ENCODE measurements at places on chromosomes 3 and 15.

GRCh38 chr3:129056451-129057173, 4.0 kb upstream of the GP9 start:
- DNase-seq = no peak

GRCh38 chr3:155392138-155392537, 98.7 kb upstream of the STRIT1 start:
- DNase-seq = no peak

- DNase-seq = no peak
These were observed 77.9 kb downstream of the SPSB4 start for GRCh38 chr3:141129049-141129448.

DNA sequence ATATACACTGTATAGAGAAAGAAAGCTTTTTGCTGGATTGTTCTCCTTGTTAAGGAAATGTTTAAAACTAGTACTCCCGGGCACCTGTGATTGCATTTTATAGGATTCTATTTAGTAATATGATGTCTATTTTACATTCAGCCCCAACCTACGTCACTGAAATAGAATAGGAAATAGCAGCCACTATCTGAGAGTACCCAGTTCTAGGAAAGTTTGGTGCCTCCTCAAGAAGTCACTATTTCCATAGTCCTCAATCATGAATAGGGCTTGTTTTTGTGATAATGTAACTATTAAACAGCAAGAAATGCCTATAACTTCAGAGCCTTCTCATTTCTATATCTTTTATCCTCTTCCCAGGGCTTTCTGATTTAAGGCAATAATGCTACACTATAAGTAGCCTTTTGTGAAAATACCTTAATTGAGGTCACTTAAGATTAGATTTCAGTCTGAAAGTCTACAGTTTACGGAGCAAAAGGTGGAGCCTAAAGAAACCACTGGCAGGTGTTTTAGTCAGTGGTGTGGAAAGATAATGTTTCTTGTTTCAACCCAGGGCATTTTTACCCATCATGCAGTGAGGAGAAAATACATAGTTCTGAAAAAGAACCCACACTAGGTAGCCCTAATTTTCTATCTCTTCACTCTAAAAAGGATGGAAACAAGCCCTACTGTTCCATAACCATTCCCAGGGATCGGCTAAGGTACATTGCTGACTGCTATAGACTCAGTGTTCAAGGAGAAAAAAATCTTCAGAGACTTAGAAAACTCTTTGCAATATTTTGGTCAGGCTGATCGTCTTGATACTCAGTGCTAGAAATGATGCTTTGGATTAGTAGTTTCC, 38.7 kb downstream of the TIGIT start:
- DNase-seq = no peak

GRCh38 chr3:129313415-129313664, 34.7 kb downstream of the HMCES start:
- DNase-seq = no peak

DNA sequence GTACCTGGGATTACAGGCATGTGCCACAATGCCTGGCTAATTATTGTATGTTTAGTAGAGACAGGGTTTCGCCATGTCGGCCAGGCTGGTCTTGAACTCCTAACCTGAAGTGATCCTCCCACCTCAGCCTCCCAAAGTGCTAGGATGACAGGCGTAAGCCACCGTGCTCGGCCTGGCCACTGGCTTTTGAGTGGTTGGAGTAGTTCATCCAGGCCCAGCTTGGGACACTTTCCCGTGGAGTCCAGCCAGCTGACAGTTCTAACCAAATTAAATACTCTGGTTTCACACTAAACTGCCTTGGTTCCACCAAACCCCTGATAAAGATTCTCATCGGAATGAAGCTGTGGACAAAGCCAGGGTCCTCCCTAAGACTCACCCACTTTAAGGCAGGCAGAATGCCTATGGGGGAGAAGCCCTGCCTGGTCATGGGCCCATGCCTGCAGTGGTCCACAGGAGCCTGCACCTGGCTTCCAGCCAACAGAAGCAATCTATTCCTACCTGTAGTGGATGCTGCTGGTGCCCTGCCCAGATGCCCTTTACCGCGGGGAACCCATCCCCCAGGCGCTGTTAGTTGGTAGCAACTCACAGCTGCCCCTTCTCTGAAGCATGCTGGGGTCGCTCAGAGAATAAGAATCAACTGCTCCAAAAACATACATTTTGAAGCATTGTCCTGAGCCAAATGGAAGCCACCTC, 5.2 kb upstream of the SLC28A1 start:
- DNase-seq = no peak

GRCh38 chr15:29470311-29470710, 200.7 kb upstream of the NSMCE3 start:
- DNase-seq = no peak

- no peak for DNase-seq
These were observed 10.4 kb upstream of the ZFYVE19 start for GRCh38 chr15:40796512-40796911.

DNA sequence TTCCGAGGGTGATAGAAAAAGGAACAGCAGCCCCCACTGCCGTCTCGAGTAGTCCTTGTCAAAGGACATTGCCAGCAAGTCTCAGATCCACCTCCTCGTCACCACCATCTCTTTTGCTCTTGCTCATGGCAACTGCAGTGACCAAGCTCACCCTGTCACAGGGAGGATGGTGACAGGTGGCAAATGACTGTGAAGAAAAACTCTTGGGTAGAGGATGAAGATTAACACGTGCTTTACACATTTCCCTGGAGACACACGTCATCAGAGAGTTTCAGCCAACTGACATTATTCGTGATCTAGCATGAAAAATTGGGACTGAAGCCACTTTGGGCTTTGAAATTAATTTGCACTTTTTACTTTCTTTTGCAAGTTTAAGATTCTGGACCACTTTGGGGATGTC, 174.3 kb downstream of the EBLN2 start:
- DNase-seq = no peak

DNA sequence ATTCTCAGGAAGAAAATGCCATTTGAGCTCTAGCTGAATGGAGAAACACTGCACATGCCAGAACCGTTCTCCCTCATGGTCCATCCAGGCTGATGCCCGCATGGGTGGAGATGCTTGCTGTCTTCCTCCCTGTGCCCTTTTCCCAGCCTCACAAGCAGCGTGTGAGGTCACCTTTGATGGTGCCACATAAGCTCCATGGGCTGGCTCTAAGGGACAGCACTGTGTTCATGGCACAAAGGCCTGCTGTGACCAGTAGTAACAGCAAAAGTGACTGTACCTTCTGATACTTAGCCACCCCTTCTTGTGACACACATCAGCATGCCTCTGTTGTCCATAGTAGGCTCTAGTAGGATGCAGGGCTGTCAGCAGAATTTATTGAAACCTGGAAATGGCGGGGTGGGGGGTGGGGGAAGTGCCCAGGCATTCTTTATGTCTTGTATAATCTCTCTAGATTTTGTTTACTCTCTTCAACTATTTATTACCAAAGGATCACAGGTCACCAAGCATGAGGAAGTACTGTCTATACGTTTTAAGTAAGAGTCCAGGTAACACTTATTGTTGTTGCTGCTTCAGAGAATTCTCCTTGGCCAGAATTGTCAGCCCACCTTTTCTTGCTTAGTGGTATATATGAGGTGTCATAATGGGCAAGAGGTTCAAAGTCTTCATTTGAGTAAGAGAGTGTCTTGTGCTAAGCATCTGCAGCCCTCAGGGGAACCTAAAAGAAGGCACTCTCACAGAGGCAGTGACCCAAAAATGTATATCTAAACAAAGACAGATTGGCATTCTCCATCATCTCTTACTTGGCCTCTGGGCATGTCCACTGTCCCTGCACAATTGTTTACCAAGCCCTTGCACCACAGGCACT, 56.5 kb downstream of the RAB7A start:
- no peak for DNase-seq

GRCh38 chr3:116591236-116591635, 118.3 kb upstream of the TUSC7 start:
- no peak for DNase-seq

- DNase-seq = no peak
These were observed 5.1 kb downstream of the RASA2 start for GRCh38 chr3:141491929-141492328.

DNA sequence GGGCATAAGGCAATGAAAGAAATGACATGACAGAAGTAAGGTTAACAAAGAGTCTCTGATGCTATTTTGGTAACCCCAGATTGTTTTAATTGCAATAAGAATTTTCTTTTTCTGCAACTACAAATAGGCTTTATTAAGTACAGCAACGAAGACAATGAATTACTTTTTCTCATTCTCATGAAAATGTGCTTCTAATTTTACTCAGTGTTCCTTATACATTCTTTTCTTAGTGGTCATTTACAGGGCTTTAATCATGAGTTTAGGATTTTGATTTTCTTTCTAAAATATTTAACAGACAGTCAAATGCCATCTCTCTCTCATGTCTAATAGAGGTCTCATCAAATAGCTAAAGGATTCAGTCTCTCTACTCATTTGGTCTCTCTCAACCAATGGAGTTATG, 452.1 kb downstream of the RAP2B start:
- DNase-seq = no peak

DNA sequence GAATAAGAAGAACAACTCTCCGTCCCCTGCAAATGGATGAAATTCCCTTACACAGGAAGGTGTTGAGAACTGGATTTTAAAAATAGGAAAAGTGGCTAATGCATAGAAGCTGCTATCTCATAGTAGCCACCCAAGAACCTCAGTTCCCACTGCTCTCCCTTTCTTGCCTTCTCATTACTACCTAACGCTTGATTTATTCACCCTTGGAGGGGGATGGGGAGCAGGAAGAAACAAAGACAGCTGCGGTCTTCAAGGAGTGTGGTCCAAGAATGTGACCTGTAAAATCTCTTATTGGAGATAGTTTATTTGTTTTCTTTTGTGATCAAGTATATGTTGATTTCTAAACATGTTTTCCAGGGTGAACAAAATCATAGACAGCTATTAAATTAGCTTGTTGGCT, 274.1 kb upstream of the CTNNB1 start:
- no peak for DNase-seq

GRCh38 chr3:14386254-14386653, 16.2 kb upstream of the SLC6A6 start:
- DNase-seq = no peak

DNA sequence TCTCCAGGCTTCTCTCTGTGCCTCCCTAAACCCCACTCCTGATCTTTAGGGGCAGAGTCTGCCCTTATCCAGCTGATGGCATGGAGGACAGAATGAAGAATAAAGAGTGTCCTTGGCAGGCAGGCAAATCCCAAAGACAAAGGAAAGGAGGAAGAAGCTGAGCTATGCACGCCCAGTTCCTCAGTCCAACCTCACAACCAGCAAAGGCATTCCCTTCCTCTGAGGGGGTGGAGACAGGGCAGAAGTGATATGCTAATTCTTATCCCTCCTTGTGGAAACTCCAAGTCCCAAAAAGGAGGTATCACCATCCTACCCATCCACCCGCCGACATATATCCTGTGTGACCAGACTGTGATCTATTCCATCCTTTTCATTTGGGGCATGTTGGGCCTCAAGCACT, 10.5 kb upstream of the CCDC54 start:
- DNase-seq = no peak

DNA sequence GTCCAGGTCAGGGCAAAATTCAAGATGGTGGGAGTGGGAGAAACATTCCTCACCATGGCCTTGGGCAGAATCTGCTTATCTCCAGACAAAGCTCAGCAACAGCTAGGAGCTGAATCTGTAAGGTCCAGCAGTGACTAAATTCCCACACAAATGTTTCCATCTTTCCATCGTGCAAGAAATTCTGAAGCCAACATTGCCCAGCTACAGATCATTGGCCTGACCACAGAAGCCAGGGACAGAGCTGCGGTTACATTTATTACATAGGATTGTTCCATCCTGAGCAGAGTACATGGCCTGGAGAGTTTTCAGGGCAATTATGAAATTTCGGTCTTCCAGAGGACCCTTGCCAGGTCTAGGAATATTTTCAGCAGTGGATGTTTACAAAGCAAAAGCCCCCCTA, 100.3 kb downstream of the LIPC start:
- DNase-seq = no peak

- DNase-seq = no peak
These were observed 43.0 kb downstream of the VGLL4 start for GRCh38 chr3:11600501-11601282.

GRCh38 chr15:67242708-67243111, 11.8 kb downstream of the AAGAB start:
- DNase-seq = no peak

- DNase-seq = no peak
These were observed 321.8 kb downstream of the FEZF2 start for GRCh38 chr3:62051506-62051905.

- no peak for DNase-seq
These were observed 155.7 kb downstream of the IGF1R start for GRCh38 chr15:98804057-98804380.

- DNase-seq = no peak
These were observed 8.3 kb upstream of the MAP1A start for GRCh38 chr15:43508991-43509659.

- no peak for DNase-seq
These were observed 78.6 kb downstream of the WDR49 start for GRCh38 chr3:167575000-167575600.

DNA sequence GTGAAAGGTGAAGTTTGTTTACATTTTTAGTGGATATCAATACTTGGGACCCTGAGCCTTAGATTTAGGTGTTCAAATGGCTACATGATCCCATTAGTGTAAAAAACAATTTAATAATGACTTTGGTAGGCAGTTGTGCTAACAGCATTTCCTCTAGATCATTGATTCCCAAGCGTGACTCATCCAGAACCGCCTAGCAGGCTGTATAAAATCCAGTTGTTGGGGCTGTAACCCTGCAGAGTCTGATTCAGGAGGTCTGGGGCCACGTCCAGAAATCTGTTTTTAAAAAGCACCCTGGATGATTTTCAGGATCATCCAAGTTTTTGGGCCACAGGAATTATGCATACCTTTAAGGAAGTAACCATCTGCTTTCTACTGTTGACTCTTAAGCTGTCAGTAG, 156.4 kb downstream of the TP63 start:
- DNase-seq = no peak

DNA sequence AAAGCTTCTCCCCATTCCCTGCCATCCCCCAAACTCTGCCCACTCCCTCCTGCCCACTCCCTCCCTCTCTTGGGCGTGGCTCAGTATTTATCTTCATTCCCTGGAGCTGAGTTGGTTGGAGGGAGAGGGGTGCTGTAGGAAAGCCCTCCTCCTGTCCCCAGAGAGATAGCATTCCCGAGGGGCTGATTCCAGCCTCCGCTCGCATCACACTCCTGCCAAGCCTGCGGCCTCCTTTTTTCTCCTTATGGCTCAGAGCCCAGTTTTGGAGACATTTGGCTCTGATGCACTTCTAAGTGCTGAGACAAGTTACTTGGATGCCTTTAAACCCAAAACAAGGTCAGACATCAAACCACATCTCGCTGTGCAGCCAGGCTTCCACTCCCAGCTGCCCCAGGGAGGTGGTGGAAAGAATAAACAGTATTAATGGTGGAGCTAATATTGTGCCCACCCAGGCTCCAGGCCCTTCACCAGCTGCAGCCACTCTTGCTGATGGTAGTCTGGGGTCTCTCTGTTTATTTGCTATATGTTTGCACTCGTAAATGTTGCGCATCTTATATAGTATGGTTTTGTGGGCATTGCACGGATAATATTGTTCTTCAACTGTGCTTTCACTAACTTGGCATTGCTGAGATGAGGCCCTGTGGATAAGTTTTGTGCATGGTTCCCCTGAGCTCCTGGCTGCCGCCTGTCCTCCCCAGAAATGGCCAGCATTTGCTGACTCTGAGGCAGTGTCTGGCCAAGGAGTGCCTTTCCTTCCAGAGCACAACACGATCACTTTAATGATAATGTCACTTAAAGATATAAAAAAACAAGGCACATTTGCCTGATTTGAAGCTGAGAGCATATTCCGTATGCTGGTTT, 157.2 kb downstream of the LRRC28 start:
- peak; percentile 14 for DNase-seq
